ENCODE measurements at places on chromosomes 7 and 10. TPM values are rescaled to one million over a fixed set of nuclear protein-coding genes. Genes with fewer than 3 reads are reported as not detected.

- peak; percentile 95 for DNase-seq
Measured at GRCh38 chr10:45594276-45595157, 78.1 kb downstream of the ZFAND4 start.

GRCh38 chr10:130389906-130390305 lies 253.7 kb downstream of the GLRX3 start:
- no peak for DNase-seq

DNA sequence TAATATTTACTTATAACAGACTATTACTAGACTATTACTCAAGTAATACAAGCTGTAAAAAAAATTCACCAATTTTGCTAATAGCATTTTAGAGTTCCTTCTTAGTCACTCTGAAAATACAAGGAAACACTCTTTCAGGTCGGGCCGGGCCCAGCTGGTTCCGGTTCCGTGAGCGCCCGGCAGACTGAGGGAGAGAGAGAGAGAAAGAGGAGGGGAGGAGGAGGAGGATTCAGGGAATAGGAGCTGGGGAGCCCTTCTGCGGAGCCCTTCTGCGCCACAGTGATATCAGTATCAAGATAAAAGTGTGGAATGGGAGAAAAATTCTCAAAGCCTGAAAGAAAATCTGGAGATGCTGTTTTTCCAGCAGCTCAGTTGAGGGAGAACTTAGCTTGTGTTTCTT lies 30.5 kb upstream of the BHLHA15 start:
- no peak for DNase-seq

DNA sequence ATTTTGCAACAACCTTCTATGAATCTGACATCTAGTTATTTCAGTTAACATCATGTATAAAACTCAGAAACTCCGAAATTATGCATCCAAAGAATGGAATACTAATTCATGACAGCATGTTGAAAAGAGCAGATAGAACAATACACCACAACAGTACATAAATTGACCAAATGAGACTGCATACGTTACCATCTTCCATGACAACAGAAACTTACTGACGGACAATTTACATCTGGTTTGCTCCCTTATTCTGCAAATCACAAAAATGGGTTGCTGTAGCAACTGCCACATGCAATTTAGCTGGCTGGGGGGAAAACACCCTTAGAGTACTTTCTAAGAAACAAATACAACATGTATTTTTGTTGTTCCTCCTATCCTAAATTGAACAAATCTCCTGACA lies 14.3 kb downstream of the LRRN3 start:
- no peak for DNase-seq

- DNase-seq = no peak
Measured at GRCh38 chr10:50527442-50528043, 96.2 kb downstream of the SGMS1 start.

GRCh38 chr7:91899563-91899962 lies 19.1 kb upstream of the MTERF1 start:
- DNase-seq = no peak

GRCh38 chr7:27149842-27150567 lies 2.4 kb downstream of the HOXA3 start:
- no peak for DNase-seq

Gene HKDC1
- not detected for total RNA-seq

Gene ARHGEF35
- total RNA-seq = 4.6 TPM

Gene WEE2
- not detected for total RNA-seq

Gene FAM221A
- 8.5 TPM for total RNA-seq

Data from aorta (tissue), 5 donors.